ENCODE measurements at places on chromosomes 5 and 9.
A peak's percentile ranks its signal among the peaks of the same experiment; 100 is the strongest.

DNA sequence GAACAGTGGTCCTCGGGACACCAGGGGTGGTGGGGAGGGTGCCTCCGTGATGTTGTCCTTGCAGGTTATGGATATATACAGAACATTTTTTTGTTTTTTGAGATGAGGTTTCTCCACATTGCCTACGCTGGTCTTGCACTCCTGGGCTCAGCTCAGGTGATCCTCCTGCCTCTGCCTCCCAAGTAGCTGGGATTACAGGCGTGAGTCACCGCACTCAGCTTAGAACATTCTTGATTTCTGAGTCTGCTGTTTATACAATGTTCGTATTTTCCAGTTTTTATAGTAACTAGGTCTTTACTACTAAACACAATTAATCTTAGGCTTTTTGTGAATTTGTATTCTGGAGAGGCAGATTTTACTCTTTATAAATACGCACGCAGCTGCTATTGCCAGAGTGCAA, 6.0 kb downstream of the PMPCA start:
- no peak for DNase-seq

- DNase-seq: peak; percentile 70
Observed at GRCh38 chr9:88388203-88388885, at the start of gene SPIN1. TSS of gene SPIN1 (plus strand) at chr9:88388444. CDS start at chr9:88426540, 38,096 bp downstream.

GRCh38 chr9:72478966-72479365, 42.4 kb upstream of the TMC1 start:
- DNase-seq: no peak

- no peak for DNase-seq
Observed at GRCh38 chr9:128892221-128892921, 10.4 kb downstream of the LRRC8A start.

DNA sequence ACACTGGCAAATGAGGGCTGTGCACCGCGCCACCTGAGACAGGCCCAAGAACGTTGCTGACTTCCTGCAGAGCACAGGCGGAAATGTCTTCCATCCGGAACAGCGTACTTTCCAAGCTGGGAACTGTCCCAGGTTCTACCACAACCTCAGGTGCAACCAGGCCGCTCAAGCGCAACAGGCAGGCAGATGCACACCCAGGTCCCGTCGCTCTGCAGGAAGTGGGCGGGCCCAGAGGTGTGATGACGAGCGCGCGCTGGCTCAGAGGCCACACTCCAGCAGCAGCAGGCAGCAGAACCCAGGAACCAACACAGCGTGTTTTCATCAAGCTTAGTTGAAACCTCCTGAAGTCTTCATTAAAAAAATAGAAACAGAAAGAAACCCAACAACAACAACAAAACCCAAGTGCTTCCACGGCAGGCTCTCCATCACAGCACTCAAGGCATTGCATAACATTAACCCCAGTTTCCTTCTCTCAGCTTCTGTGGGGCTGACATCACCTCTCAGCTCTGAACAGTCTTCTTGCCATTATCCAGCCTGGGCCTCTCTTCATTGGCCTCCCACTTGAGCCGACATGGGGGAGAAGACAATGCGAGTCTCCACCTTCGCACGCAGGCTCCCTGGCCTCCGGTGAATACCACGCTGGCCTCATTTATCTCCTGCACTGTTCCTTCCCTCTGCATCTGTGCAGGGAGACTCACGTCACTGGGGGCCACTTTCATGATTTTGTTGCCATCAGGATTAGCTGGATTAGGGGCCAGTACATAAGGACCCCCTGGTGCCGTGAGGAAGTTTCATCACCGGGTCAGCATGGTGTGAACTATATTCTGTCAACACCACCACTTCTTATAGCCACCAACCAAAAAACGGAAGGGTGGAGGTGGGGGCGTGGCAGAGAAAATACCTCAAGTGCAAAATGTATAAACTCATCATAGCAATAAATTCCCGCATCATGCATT, 22.1 kb downstream of the PTCH1 start:
- DNase-seq: no peak

DNA sequence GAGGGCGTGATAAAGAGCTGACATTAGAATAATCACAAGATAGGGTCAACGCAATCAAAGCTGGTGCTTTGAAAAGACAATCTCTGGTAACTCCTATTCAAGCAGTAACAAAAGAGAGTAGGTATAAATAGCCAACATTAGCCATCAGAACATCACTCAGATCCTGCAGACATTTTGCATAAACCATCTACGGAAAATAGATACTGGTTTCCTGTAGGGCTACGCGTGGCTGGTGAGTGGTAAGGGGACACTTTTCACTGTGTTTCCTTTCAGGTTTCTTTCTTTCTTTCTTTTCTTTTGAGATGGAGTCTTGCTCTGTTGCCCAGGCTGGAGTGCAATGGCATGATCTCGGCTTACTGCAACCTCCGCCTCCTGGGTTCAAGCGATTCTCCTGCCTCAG, 22.3 kb downstream of the TTF1 start:
- no peak for DNase-seq

- no peak for DNase-seq
Observed at GRCh38 chr9:89464300-89464901, 33.5 kb downstream of the SEMA4D start.

DNA sequence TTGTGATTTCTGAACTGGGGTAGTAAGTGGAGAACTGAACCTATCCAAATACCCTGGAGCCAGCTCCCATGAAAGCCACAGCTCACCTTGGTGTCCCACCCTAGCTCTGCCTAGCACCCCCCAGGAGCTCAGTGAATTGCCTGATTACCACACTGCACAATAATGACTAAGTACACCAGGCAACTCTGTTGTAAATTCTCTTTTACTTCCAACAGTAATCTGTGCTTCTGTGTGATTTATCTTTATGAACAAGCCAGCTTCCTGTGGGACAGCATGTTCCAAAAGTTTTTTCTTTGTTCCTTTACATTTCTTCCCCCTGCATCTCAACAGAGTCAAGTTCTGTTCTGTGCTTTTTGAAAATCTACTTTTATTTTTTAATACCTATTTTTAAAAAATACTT, 22.1 kb upstream of the GRPEL2 start:
- no peak for DNase-seq

DNA sequence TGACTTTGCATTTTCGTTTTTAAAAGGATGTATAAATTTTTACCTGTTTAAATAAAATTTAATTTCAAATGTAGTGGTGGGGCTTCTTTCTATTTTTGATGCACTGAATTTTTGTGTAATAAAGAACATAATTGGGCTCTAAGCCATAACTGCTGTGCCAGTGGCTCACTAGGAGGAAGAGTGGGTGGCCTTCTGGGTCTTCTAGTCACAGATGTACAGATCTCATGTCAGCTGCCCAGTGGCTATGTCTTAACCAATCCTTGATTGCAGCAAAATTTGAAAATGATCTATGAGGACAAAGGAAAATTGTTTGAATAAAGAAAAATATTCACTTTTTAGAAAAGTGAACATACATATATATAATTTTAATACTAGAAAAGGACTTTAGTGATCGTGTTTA, 5.4 kb downstream of the CTSL start:
- no peak for DNase-seq

Measured in NT2/D1 (cell line).